ENCODE measurements at places on chromosomes 5 and 9.

- DNase-seq = no peak
These were observed 15.6 kb downstream of the PLEKHG4B start for GRCh38 chr5:107526-107925.

DNA sequence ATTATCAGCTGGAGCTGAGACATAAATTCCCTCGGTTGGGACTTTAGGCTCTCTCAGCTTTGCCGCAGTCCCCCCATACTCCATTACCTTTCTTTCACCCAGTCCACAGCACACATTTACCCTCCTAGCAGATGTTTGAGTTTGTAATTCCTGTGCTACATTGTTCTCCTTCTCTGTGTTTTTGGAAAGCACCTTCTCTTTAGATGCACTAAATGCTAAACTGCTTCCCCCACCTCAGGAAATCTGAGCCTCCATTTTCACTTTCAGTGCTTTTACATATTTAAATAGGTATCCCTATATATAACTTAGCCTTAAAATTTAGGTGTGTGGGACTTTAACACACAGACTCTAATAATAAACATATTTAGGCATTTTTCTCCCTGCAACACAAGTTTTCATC, 356.9 kb downstream of the NFIB start:
- DNase-seq = no peak

DNA sequence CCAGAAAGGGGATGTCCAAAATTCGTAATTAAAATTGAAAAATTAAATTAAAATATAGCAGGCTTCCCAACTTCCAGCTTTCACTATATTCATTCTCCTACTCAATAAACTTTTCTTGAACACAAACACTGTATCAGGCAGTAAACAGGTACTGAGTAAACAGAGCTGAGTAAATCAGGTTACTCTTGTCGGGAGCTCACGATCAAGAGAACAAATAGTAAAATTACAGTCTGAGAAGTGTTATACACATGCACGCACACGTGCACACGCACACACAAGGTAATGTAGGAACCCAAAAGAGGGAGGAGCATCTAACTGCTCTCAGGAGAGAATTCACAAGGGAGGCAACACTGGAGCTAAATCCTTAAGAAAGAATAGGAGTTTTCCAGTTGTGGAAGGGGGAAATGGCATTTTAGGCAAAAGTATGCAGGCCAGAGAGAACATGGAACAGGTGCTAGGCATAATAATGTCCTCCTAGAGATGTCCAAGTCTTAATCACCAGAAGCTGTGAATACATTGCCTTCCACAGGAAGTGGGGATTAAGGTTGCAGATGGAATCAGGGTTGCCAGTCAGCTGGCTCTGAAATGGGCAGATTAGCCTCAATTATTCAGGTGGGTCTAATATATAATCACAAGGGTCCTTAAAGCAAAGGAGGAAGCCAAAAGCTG, 598.8 kb upstream of the BRINP1 start:
- DNase-seq = no peak

GRCh38 chr5:68555907-68556681, 340.5 kb downstream of the PIK3R1 start:
- no peak for DNase-seq

DNA sequence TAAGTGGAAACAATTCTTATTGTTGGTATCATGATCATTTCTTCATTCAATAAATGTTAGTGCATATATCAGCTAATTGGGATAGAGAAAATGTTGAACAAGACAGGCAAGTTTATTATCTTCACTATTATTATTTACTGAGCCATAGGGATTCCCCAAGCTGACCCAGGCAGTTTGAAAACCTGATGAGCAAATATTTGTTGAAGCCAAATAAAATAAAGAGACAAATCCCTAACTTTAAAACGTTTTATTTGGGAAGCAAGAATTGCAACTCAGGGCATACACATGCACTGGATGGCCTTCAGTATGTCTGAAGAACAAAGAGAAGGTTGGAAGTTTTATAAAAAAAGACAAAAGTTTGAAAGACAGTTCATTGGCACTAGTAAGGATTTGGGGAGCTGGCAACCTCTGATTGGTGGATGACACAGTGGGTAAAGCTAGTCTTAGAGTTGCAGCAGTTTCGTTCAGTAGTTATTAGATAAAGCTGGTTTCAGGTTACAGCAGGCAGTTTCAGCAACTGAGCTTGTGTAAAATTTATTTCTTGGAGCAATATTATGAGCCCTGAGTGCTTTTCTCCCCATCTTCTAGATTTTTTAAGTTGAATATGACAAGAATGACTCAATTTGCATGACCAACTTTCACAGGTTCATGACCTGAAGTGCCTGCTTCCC, 44.7 kb upstream of the PRLR start:
- DNase-seq = no peak

DNA sequence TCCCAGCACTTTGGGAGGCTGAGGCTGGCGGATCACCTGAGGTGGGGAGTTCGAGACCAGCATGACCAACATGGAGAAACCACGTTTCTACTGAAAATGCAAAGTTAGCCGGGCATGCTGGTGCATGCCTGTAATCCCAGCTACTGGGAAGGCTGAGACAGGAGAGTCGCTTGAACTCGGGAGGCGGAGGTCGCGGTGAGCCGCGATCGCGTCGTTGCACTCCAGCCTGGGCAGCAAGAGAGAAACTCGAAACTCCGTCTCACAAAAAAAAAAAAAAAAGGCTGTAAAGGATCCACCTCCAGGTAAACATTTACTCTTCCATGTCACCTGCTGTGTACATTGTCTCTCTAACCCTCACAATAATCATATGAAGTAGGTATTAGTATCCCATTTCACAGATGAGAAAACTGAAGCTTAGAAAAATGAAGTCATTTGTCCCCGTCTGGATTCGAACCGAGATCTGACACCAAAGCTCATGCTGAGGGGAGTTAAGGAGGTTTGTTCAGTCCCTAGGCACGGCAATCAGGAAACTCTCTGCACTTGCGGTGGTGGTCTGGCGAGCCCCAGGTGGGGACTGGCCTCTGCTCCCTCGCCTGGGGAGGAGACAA, 494 bp upstream of the DOCK2 start:
- DNase-seq = no peak

DNA sequence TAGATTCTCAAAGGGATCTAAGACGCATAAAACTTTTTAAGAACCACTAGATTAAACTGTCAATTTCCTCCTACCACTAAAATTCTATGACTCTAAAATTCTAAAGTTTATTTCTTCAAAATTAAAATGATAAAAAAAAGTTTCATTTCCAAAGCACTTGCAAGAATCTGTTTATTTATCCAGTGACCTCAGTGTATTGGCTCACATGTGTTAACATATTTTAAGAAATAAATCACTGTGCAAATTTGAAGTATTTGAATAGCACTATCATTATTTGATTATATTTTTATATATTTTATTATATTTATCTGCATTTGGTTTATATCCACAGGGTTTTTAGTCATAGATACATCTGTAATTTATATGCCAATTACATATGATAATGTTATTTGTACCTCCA, 62.2 kb upstream of the SLC12A2 start:
- no peak for DNase-seq

GRCh38 chr9:34985311-34985899, 4.1 kb upstream of the DNAJB5 start:
- peak; percentile 53 for DNase-seq

GRCh38 chr9:4062966-4063365, 236.9 kb downstream of the GLIS3 start:
- no peak for DNase-seq
